ENCODE measurements at places on chromosomes 5 and 9. TPM values are rescaled to one million over a fixed set of nuclear protein-coding genes. Genes with fewer than 3 reads are reported as not detected.

ATG12 gene
- total RNA-seq: 36.5 TPM

B4GALT1 gene
- 66.8 TPM for total RNA-seq

F2RL1 gene
- total RNA-seq: 48.9 TPM

C5orf63 gene
- 6.1 TPM for total RNA-seq

PCDHA1 gene
- total RNA-seq: 0.06 TPM

PFN3 gene
- not detected for total RNA-seq

ORM2 gene
- total RNA-seq: 2.8 TPM

CYSRT1 gene
- total RNA-seq: 0.78 TPM

ZDHHC11 gene
- 23.2 TPM for total RNA-seq

STXBP1 gene
- total RNA-seq: 52.8 TPM

NMUR2 gene
- 0.09 TPM for total RNA-seq

TERT gene
- not detected for total RNA-seq

C5orf58 gene
- total RNA-seq: 0.52 TPM

MSMP gene
- 1.1 TPM for total RNA-seq

ECM2 gene
- 8.2 TPM for total RNA-seq

CERT1 gene
- 59.9 TPM for total RNA-seq

GFPT2 gene
- 9.4 TPM for total RNA-seq

CAVIN4 gene
- total RNA-seq: 0.26 TPM

UNC5A gene
- 0.14 TPM for total RNA-seq

SELENOP gene
- 510 TPM for total RNA-seq

BNC2 gene
- total RNA-seq: 52.0 TPM

ACSL6 gene
- 1.5 TPM for total RNA-seq

NR6A1 gene
- 3.2 TPM for total RNA-seq

SLC6A7 gene
- total RNA-seq: not detected

SPINK4 gene
- 2.5 TPM for total RNA-seq

Data from mucosa of gallbladder (tissue), 1 donor.